Stimulated activated CD4-positive, alpha-beta T cell treated with anti-CD3 and anti-CD28 coated beads, Interleukin-4, amount 100 ng/mL, for 24 hours (primary cell): ENCODE measurements at places on chromosomes 4 and X.

DNA sequence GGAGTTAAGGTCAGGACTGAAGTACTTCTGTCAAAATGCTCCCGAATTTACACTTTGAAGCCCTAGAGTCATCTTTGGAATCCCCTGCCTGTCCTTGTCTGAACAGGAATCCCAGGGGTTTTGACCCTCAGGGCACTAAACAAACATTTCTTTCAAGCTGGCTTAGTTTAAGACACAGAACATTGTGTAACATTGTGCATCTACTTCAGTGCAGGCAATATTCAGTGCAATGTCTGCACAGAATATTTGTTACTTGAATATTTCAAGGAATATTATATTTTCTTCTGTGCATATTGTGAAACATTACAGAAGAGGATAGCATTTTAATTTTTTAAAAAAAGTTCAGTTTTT lies 763.4 kb downstream of the PCDH18 start:
- DNase-seq: no peak

- no peak for DNase-seq
Measured at GRCh38 chrX:38260231-38260630, 39.6 kb upstream of the SRPX start.

- DNase-seq: no peak
Measured at GRCh38 chr4:140255927-140256326, 101.9 kb upstream of the MAML3 start.

GRCh38 chrX:24282381-24283126 lies 31.3 kb downstream of the SUPT20HL2 start:
- DNase-seq: no peak

DNA sequence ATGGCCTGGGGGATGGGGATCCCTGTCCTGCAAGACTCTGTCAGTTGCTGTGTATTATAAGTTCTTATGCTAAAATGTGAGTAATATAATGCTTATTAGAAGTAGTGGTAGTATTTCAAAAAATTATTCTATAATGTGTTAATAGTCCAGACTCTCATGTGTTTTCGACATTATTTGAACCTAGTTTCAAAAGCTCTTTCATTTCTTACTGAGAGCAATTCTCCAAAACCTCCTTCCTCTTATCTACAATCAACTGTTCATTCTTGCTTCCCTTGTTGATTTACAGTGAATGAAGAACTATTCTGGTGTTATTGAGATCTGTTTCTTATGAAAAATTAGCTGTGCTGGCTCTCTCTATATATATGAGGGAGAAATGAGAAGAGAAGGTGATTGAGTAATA lies 32.9 kb upstream of the PTPN13 start:
- no peak for DNase-seq
